Heart left ventricle (tissue), 16 donors: ENCODE measurements at places on chromosomes 3 and 15. TPM values are rescaled to one million over a fixed set of nuclear protein-coding genes. Genes with fewer than 3 reads are reported as not detected.

The LRRIQ4 gene
- total RNA-seq: not detected

The NR2E3 gene
- total RNA-seq: not detected

The ZPLD1 gene
- not detected for total RNA-seq

The CHRD gene
- total RNA-seq: 3.4 TPM

DNA sequence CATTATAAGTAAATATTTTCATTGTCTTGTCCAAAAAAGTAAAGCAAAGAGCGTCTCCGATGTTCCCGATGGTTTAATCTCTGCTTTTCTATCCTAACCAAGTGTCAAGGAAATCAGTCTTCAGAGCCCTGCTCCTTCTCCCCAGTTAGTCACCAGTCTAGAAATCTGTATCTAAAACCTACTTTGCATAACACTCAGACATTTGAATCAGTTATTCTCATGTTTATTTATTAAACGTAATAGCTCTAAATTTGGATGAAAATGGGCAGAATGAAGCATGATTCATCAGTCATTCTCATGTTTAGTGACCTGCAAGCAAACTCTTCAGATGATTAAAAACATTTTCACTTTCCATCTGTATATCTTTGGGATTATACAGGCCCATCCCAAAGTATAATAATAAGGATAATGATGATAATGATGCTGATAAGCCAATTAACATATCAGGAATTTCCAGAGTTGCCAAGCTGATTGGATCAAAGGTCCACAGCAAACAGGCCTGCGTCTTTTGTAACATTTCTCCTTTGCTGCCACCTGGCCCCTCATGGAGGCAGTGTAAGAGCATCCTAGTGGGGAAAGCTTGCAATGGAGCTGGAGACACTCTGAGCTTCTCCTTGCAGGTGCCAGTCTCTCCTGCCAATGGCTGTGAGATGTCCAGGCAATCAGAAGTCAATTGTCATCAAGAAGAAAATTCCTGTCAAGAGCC is 273.9 kb downstream of the IGSF11 start:
- no peak for DNase-seq

GRCh38 chr3:16937326-16937845 is 52.6 kb downstream of the PLCL2 start:
- DNase-seq: no peak

DNA sequence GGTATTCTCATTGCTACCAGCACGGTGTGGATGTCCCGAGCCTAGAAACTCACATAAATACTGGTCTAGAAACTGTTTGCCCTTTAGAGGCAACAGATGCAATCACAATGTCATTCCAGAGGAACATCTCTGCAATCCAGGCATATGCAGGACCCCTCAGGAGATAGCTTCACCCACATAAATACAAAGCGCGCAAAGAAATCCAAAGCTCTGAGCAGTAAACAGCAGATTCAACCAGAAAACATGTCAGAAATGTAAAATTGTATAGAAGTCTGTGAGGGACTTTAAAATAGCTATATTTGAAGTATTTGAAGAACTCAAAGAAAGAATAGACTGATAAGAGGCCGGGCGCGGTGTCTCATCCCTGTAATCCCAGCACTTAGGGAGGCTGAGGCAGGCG is 291.7 kb downstream of the FAM43A start:
- no peak for DNase-seq

The KNG1 gene
- not detected for total RNA-seq

The BSN gene
- total RNA-seq: 1.0 TPM

DNA sequence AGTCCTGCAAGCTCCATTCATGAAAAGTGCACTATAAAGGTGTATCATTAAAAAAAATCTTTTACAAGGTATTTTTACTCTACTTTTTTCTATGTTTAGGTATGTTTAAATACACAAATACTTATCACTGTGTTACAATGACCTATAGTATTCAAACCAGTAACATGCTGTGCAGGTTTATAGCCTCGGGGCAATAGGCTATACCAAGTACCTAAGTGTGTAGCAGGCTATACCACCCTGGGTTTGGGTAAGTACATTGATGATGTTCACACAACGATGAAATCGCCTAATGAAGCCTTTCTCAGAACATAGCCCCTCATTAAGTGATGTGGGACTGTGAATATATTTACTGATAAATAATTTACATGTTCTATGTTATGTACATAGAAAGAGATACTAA is 104.6 kb downstream of the ATP1B3 start:
- DNase-seq: no peak

GRCh38 chr15:71410347-71410746 is 295.1 kb downstream of the THSD4 start:
- no peak for DNase-seq

DNA sequence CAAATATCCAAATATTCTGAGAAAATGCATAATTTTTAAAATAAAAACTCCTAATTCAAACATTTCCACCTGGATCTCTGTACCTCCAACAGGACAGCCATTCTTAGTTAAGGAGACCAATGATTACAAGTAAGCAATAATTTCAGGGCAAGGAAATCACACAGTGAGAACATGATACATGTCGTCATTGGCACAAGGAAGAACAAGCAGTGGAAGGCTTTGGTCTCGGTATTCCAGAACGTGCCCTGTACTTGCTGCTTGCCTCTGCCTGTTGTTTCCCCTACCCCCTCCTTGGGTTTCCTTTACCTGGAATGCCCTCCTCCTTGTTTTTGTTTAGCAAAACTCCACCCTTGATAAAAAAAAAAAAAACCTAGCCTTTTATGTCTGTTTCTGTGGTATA is 72.8 kb downstream of the PPM1L start:
- DNase-seq: no peak

The PRSS50 gene
- 0.32 TPM for total RNA-seq

GRCh38 chr3:41041462-41041861 is 157.8 kb upstream of the CTNNB1 start:
- no peak for DNase-seq

GRCh38 chr3:186807231-186807630 is 949 bp upstream of the RFC4 start:
- DNase-seq: no peak

DNA sequence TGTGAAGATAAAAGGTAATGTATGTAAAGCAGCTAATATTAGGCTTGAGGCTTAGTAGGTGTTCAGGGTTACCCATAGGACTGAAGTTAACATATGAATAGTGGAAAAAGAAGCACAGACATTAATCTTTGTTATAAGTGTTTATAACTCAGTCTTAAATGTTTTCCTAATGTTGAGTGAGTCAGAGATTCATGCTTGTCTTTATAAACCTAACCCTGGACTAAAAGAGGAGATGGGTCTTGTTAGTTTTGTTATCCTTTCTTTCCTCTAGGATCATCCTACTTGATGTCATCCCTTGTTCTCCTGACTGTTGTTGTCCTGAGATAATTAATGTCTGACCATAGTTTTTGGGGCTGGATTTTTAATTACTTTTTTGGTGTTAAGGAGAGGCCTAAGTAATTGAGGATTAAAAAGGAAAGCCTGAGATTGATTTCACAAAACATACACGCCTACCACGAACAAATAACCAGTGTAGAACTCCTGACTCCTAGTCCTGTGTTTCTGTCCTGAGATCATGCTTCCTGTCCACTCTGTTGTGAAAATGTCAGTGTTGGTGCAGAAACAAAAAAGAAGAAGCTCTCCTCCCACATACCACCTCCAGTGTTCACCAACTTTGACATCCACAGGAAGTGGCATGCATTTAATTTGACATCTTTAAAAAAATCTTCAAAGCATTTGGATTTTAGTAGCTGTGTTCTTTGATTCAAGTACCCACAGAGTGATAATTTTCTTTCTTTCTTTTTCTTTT is 8.4 kb downstream of the MITF start:
- DNase-seq: no peak

The TTC21A gene
- 0.83 TPM for total RNA-seq

DNA sequence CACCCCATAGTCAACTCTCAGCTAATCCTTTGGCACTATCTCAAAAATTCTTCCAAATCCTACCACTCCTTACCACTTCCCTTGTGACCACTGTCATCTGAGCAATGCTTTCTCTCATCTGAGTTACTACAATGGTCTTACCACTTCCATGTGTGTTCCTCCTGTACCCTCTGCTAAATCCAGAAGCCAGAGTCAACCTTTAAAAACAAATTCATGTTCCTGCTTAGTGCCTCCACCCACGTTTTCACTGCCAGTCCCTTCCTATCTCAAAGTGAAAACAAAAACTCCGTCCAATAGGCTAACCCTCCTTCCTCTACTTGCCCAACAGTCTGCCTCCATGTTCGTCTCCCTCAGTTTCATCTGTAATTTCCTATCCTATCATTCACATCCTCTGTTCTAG is 109.0 kb downstream of the ADAMTS9 start:
- no peak for DNase-seq

The SELENOS gene
- total RNA-seq: 39.9 TPM

The SLITRK3 gene
- not detected for total RNA-seq

- DNase-seq: no peak
These were observed 193.3 kb downstream of the ADAMTS9 start for GRCh38 chr3:64494526-64494925.

- no peak for DNase-seq
These were observed 19.0 kb upstream of the PRICKLE2 start for GRCh38 chr3:64244011-64244942.

DNA sequence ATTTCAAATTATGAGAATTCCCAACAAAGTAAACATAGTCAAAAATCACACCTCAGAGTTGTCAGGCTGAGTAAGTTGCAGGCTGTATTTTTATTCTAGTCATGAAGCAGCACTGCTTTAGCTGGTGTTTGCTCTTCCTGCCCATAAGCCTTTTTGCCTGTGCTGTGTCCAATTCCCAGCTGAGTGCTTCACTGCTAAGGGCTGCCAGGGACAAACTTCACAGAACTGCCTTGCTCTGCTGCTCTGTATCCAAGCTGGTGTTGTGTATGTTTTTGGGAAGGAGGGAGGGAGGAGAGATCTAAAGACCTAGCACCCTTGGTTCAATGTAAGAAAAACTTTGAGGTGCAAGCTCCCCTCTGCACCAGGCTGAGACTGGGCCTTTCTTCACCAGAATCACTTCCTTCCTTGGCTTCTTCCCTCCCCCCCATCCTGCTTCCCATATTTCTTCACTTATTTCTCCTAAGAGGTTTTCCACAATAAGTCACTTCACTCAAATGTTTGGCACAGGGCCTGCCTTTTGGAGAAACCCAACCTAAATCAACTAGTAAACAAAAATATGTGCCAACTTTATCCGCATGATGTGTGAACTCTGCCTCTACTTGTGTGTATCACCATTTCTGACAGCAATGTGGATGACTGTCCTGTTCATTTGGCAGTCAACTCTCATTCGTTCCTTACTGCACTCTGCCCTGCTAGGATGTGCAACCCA is 156.1 kb downstream of the TBL1XR1 start:
- no peak for DNase-seq

The PP2D1 gene
- total RNA-seq: not detected

The PLA2G4E gene
- 0.06 TPM for total RNA-seq

The EPHB3 gene
- 1.8 TPM for total RNA-seq

DNA sequence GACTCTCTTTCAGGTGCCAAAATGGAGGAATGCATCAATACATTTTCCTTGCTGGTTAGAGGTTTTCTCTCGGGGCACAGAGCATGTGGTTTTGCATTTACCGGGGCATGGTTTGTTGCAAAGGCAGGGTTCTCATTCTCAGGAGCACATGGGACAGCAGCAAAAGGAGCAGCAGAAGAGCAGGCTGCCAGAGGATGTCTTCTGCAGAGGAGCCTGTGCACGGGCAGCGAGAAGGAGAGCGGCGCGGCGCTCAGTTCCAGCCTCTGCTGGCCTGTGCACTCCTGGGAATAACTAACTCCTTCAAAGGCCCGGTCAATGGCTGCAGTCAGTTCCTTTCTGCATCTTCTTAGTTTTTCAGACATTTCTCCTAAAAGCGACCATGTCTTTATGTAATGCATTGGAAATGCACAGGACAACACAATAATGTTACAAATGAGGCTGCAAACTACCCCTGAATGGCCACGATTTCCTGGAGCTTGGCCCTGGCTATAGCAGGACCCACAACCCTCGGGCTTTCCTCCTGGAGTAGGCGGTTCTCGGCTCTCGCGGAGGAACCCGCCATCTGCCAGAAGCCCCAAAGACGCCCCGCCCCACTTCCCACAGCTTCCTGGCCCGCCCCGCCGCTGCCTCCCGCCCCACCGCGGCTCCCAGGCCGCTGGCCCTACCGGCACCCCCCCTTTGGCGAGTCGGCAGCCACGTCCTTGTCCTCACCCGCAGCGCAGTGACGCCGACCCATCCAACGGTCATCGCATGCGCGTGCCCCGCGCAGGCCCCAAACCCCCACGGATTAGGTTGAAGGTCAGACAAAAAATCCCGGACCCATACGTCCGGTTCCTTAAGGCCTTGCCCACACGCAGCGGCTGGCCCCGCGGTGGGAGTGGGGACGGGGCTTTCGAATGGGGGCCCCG is at the start of gene C3orf62:
Gene C3orf62, minus strand, starts transcription at position 758 of the 908 bp plus-strand sequence. Its CDS starts 360 bp downstream, at position 398.
- peak; percentile 96 for DNase-seq

- peak; percentile 35 for DNase-seq
These were observed 3.4 kb downstream of the PARP9 start for GRCh38 chr3:122560680-122561079.

- DNase-seq: no peak
These were observed 500.4 kb upstream of the CDIN1 start for GRCh38 chr15:36079021-36079420.

- no peak for DNase-seq
These were observed 417.8 kb upstream of the TPM1 start for GRCh38 chr15:62624547-62625378.

GRCh38 chr15:93253681-93254080 is 164.7 kb upstream of the RGMA start:
- peak; percentile 72 for DNase-seq

The GOLGA6B gene
- total RNA-seq: not detected

GRCh38 chr3:174581558-174581957 is 277.6 kb upstream of the NAALADL2 start:
- DNase-seq: no peak

DNA sequence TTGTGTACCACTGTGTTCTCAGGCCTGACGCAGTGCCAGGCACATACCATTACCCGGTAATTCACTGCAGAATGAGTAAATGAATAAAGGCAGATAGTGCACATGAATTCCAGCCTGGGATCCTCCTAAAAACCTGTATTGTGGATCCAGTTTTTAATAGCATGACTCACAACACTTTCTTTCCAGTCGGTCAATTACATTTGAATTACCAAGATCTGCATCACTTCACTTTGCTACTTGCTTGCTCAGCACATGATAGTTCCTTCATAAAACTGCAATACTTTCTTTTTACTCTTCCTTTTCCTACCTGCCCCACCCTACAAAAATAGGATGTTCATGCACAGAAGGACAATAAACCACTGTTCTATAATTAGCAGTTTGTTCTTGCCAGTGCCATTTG is 553.8 kb downstream of the MAGI1 start:
- no peak for DNase-seq

DNA sequence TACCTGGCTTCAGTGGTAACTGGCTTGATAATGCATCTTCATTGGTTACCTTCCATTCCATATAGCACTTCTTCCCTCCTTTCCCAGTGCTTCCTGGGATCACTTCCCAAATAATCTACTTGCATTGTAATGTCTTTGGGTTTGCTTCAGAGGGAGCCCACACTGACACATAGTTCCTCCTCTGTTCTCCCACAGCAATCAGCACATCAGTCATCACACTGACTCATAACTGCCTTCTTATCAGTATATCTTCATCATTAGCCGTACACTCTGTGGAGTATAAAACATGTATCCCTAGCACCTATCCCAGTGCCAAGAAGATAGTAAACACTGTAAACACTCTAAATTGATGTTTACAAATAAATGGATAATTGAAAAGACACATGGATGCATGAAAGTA is 91.4 kb upstream of the SCN10A start:
- DNase-seq: no peak
